ENCODE measurements at places on chromosomes 11 and 22. TPM values are rescaled to one million over a fixed set of nuclear protein-coding genes. Genes with fewer than 3 reads are reported as not detected.

GRCh38 chr11:73265278-73265810, 6.8 kb upstream of the P2RY6 start:
- DNase-seq, result no peak

GRCh38 chr22:39525658-39525975, 5.3 kb downstream of the ATF4 start:
- DNase-seq, result no peak

DNA sequence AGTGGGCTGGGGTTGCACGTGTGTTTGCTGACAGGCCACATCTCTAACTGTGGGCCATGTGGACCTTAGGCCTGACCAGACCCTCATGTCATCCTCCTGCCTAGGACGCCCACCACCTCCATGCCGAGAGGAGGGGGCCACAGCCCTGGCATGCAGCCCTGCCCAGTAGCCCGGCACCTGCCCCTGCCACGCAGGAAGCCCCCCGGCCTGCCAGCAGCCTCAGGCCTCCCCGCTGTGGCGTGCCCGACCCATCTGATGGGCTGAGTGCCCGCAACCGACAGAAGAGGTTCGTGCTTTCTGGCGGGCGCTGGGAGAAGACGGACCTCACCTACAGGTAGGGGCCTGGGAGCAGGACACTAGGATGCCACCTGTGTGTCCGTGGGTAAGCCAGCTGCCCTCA, 6.4 kb downstream of the MMP11 start:
- DNase-seq, result no peak

DNA sequence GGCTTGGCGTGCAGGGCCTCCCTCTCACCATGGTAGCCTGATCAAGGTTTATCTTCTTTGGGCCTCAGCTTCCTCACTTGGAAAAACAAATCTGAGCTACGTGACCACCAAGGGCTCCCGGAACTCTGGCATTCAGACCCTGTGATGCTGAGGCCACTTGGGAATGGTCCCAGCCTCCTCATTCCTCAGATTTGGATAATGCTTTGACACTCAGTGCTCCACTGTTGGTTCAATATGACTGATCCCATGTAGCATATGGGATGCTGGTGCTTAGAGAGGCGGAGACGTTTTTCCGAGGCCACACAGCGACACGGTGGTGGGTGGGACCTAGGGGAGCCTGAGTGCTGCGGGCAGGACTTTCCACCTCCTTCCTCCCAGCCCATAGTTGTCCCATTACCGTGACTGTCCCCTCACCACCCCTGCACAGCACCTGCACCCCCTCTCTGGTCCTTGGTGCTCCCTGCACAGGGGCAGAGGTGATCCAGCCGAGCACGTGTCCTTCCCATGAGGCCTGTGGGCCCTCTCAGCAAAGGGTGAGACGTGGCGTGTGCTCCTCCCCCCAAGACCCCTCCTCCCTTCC, 23.1 kb downstream of the MB start:
- DNase-seq, result no peak

- no peak for DNase-seq
These were observed 53.3 kb downstream of the CD82 start for GRCh38 chr11:44618561-44619425.

- peak; percentile 33 for DNase-seq
These were observed at the start of gene SYT9 for GRCh38 chr11:7251836-7252682. SYT9 (plus strand) TSS chr11:7251904; CDS start chr11:7252187, 283 bp downstream.

DNA sequence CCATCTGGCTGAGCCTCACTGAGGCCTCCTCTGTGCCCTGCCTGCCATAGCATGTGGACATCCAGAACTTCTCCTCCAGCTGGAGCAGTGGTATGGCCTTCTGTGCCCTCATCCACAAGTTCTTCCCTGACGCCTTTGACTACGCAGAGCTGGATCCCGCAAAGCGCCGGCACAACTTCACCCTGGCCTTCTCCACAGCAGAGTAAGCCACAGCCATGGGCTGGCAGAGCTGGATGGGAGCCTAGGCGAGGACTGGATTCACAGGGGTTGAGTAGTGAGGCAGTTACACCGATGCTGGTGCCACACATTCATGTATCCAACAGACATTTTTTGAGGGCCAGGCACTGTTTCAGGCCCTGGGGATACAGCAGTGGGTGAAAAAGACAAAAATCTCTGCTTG, 9.1 kb downstream of the SMTNL1 start:
- no peak for DNase-seq

SLC29A2 gene
- 20.5 TPM for total RNA-seq

APOL1 gene
- total RNA-seq, result 50.5 TPM

TRPC6 gene
- total RNA-seq, result 62.9 TPM

C11orf16 gene
- 4.3 TPM for total RNA-seq

All from upper lobe of left lung (tissue), 6 donors.